GM20000 (cell line): ENCODE measurements at places on chromosomes 1 and 21.

GRCh38 chr1:51342591-51343206 is 12.3 kb upstream of the TTC39A start:
- no peak for DNase-seq

- DNase-seq, result no peak
Measured at GRCh38 chr1:174217248-174217647, 57.9 kb downstream of the RABGAP1L start.

GRCh38 chr1:183097438-183098051 is 74.3 kb downstream of the LAMC1 start:
- no peak for DNase-seq

GRCh38 chr1:6285336-6285735 is 24.4 kb upstream of the GPR153 start:
- DNase-seq, result no peak

DNA sequence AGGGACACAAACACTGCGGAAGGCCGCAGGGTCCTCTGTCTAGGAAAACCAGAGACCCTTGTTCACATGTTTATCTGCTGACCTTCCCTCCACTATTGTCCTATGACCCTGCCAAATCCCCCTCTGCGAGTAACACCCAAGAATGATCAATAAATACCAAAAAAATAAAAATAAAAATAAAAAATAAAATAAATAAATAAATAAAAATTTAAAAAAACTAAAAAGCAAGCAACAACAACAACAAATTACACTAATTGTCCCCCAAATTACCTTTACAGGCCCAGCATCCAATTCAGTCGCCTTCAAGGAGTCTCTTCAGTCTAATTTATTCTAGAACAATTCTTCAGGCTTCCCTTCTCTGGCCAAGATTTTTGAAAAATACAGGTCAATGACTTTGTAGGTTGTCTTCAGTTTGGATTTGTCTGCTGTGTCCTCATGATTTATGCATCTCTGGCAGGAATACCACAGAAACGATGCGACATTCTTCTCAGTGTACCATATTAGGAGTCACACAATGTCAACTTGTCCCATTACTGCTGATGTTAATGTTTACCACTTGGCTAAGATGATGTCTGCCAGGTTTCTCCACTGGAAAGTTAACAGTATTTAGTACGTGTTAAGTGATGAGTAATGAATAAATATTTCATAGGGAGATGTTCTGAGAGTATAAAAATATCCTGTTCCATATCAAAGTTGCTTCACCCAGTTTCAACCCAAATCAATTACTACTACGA is 20.3 kb upstream of the BMP8B start:
- DNase-seq, result no peak
